Kidney capillary endothelial cell (primary cell): ENCODE measurements at places on chromosomes 1 and 21.
A peak's percentile ranks its signal among the peaks of the same experiment; 100 is the strongest.

DNA sequence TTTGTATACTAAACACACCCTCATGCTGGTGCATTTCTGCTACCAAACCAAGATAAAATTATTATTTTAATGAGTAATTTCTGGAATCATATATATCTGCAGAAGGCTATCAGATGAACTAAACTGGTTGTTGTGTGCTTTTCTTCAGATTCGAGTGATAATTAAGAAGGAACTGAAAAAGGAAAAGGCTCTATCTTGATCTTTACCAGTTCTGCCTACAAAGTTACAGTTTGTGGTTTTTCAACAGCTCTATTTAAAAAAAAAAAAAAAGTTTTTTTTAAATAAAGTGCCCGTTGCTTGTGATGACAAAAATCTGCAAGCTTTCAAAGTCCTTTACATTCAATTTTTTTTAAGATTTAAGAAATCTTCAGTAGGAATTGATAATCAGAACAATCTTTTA lies 13.6 kb downstream of the DENND1B start:
- DNase-seq, result no peak

DNA sequence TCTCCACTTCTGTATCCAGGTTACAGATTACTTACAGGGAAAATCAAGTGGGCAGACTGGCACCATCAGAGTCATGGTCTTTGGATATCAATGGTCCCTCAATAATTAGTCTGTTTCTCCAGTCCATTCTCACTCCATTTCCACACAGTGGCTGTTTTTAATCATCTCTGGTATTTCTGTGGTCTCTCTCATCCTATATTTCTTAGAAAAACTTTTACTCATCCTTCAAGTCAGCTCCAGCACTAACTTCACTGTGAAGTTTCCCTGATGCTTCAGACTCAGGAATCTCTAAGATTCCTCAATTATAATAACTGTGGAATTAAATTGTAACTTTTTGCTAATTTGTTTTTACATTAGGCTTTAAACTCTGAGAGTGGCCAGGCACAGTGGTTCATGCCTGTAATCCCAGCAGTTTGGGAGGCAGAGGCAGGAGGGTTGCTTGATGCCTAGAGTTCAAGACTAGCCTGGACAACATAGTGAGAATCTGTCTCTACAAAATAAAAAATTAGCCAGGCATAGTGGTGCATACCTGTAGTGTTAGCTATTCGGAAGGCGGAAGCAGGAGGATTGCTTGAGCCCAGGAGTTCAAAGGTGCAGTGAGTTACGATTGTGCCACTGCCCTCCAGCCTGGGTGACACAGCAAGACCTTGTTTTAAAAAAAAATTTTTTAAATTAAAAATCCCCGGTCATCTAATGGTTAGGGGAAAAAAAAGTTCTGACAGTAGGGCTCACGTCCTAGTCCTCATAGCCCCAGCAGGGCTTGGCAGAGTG lies 10.6 kb downstream of the CD160 start:
- no peak for DNase-seq

DNA sequence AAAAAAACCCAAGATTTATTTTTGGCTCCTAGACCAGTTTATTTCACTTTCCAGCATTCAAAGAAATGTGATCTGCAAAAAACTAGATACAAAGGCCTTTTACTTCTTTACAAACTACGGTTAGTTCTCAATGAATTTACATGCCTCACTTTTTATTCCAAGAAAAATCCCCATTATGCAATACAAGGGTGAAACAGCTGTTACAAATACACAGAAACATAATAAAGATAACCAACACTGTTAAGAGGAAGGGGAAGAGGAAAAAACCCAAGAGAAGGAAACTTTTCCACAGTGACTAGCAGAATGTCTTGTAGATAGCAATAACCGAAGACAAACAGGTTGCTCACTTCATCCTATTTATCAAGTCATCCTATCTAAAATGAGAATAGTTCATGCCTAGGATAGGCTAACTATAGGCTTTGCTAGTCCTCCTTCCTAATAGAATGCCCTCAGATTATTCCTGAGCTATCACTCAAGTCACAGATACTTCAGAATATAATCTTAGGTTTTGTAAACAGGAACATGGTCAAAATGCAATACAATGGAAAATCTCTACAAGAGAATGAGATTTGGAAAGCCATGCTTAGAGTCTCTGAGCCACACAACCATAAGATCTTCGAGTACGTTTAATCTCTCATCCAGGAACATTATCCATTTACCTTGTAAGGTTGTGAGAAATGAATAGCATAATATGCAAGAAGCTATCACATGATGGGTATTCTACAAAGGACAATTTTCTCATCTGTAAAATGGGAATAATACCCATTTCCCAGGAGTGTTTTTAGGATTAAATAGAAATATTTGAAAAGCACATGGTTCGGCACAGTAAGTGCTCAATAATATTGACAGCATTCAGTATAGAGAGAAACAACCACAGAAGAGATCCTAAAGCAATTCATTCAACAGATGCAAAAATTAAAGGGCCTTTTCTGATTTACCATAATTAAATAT lies 5.4 kb downstream of the PNRC2 start:
- DNase-seq, result no peak

- DNase-seq, result no peak
Measured at GRCh38 chr1:40689737-40690136, 1.8 kb upstream of the NFYC start.

DNA sequence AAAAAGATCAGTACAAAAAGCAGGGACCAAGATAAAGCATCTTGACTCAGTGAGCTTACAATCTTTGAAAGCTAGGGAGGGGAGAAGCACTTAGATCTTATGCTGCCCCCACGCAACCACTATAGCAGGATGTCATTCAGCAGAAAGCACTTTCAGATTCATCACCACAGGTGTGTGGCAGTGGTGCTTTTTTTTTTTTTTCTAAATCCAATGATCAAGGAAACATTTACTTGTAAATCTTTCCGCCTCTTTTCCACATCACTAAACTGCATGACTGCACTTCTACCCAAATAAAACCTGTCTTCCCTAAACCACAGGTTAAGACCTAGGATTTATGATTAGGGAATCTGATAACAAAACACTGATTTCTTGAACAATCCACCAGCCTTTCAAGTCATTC lies 154.8 kb downstream of the SLC45A1 start:
- no peak for DNase-seq

DNA sequence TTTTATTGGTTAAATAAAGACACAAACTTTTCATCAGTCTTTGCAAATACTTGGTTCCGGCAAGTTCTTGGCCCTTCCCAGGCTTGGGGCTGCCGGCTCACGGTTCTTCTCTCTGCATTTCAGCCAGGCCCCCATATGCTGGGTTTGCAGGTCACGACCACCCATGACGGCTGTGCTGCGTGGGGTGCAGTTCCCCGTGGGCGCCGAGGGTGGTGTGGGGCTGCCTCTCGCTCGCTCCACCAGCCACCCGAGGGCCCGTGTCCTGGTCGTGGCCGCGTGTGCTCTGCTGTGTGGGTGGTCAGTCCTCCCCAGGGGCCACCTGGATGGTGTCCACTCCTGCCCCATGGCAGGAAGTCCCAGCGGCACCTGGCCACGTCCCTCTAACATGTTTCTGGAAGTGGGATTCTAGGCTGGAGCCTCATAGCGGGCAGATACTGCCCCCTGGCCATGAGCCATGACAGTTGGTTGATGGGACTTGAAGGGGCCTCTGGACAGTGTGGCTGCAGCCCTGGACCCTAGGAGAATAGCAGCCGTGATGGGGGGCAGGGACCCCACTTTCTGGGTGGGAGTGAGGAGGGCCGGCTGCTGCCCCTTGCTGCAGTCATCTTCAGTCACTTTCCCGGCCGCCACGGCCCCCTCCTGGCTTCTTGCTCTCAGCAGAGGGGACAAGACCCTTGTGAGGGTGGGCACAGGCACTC lies 46.3 kb downstream of the SKI start:
- DNase-seq, result no peak

GRCh38 chr1:183831311-183831710 lies 26.4 kb downstream of the RGL1 start:
- DNase-seq, result no peak

GRCh38 chr1:59986516-59987310 lies 60.1 kb upstream of the CYP2J2 start:
- no peak for DNase-seq

GRCh38 chr1:32818804-32819541 lies 1.5 kb downstream of the S100PBP start:
- no peak for DNase-seq

- no peak for DNase-seq
Measured at GRCh38 chr1:230303822-230304221, 122.3 kb downstream of the PGBD5 start.

DNA sequence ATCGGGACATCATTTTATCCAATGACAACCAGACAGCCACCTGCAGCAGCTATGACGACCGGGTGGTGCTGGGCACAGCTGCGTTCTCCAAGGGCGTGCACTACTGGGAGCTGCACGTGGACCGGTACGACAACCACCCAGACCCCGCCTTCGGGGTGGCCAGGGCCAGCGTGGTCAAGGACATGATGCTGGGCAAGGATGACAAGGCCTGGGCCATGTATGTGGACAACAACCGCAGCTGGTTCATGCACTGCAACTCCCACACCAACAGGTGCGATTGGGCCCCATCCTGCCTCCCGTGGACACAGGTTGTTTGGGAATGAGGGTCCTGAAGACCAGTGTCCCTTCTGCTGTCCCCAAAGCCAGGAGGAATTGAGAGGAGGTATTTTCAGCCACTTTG lies 32.0 kb upstream of the GNPAT start:
- no peak for DNase-seq

- DNase-seq, result peak; percentile 33
Measured at GRCh38 chr1:145918992-145919939, 749 bp upstream of the PEX11B start.

DNA sequence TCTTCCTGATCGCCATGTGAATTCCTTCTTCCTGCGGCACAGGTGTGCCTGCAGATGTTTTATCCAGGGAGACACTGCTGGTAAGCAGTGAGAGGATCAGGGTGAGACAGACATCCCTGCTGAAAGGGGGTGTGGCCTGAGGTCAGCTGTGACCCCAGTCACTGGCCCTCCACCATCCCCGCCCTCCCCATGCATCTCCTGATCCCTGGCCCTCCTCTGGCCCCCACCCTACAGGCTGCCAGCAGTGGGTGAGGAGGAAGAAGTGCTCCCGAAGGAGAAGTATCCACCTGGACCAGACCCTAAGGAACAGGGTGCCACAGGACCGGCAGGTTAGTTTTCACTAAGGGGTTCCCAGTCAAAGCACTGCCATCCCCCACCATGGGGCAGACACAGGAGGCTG lies 85.3 kb downstream of the GLIS1 start:
- no peak for DNase-seq

- DNase-seq, result no peak
Measured at GRCh38 chr1:99119188-99119587, 114.5 kb upstream of the PLPPR5 start.

DNA sequence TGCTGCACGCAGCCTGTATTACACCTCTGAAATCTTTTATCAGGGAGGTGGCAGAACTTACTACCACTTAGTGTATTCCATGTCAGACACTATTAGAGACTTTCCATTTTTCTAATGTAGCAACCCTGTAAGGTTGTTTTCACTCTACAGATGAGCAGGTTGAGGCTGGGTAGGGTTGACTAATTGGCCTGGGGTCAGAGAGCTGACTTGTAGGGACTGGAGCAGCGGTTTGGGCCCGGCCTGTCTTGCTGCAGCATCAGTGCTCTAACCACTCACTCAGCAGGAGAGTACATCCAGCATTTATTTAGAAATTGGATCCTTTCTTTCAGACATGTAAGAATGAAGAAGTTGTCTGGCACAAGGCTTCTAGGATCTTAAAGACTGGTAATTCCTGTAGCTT lies 25.7 kb upstream of the NBL1 start:
- DNase-seq, result no peak

DNA sequence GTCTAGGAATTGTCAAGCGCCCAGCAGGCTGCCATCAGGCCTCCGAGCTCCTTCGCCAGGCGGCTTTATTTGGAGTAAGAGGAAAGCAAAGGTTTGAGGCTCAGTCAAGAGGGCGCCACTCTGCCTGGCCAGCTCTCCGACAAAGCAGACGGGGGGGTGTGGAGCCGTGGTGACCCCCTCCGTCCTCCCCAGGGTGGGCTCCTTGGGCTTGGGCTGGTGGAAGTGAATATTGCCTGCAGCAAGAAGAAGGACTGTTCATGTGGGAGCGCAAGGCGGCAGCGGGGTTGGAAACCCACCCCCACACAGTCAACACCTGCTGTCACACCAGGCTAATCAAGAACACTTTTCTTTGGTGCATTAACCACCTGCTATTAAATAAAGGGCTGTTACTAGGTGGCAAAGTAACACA lies 14.6 kb downstream of the EPHX1 start:
- DNase-seq, result no peak

DNA sequence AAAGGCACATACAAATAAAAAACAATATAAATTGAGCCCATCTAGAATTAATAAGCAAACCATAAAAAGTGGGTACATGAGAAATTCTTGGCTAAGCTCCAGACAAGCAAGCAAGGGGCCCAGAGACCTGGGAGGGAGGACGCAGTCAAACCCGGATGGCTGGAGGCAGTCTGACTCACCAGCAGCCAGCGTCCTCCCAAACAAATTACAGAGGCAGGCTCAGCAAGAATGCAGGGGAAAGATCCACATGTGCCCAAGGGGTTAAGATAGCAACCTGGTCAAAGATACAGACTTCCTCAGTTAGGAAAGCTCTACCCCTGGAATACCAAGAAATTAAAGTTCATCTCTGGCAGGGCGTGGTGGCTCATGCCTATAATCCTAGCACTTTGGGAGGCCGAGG lies 7.4 kb upstream of the TIAM1 start:
- DNase-seq, result peak; percentile 39

GRCh38 chr1:177124577-177125278 lies 39.8 kb downstream of the ASTN1 start:
- no peak for DNase-seq

DNA sequence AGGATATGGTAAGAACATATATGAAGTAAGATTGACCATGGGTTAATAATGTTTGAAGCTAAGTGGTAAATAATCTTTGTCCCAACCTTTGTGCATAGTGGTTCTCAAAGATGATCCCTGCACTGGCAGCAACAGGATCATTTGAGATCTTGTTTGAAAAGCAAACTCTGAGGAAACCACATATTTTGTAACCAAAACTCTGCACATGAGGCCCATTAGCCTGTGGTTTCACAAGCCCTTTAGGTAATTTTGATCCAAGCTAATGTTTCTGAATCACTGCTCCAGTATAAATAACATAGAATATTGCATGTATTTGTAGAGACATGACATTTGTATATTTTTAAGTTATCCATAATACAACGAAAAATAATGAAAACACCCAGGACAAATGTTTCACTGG lies 147.9 kb upstream of the RGS18 start:
- DNase-seq, result no peak

DNA sequence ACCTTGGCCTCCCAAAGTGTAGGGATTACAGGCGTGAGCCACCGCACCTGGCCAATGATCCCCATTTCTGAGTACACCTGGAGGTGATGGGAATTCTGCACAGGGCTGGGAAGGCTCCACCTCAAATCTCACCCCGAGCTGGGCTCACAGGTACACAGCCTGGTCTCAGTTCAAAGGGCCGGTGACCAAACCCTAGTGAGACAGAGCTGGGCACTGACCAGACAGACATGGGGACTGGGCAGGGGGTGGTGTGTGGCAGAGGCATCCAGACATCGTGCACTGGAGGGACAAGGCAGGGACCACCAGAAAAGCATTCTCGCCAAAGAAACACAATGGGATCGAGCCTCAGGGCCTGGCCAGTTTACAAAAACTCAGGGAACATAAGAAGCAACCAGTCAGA lies 17.2 kb downstream of the LSS start:
- DNase-seq, result no peak

GRCh38 chr1:85496941-85497582 lies 32.1 kb upstream of the DDAH1 start:
- no peak for DNase-seq
